ENCODE measurements at places on chromosomes 1 and 21. TPM values are rescaled to one million over a fixed set of nuclear protein-coding genes. Genes with fewer than 3 reads are reported as not detected.
A peak's percentile ranks its signal among the peaks of the same experiment; 100 is the strongest.

- no peak for DNase-seq
Observed at GRCh38 chr1:68953311-68953710, 456.4 kb upstream of the DEPDC1 start.

- DNase-seq, result no peak
Observed at GRCh38 chr1:63757334-63757733, 16.5 kb upstream of the ROR1 start.

DNA sequence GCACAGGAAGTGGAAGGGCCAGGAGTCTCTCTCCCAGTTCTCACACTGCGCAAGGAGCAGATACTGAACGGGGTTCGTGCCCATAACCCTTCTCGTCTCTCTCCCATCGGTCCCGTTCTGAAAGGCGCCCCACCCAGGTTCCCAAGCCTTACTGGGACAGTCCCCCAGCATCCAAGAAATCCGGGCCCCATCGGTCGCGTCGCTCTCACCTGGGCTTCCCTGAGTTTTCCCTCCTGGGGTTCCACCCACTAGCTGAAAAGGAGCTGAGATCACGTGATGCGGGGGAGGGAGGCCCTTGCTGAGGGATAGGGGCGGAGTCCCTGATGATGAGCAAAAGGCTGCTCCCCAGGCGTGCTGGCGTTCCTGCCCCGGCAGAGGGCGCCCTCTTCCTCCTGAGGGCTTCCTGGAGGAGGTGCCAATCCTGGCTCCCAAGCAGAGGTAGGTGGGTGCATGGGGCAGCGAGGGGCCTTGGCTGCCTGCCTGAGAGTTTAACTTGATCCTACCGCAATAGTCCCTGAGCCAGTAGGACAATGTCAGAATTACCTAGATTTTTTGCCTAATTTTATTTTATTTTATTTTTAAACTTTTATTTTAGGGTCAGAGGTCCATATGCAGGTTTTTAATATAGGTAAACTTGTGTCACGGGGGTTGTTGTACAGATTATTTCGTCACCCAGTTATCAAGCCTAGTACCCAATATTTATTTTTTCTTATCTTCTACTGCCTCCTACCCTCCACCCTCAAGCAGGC is at the start of gene SPOCD1:
SPOCD1 (minus strand) TSS at position 271 of the 749 bp plus-strand sequence. CDS start 689 bp downstream, outside the sequence.
- DNase-seq, result peak; percentile 42

MYOC gene
- 5.7 TPM for total RNA-seq

FCGR2B gene
- 30.8 TPM for total RNA-seq

GNG4 gene
- not detected for total RNA-seq

PRAMEF8 gene
- not detected for total RNA-seq

RNF186 gene
- not detected for total RNA-seq
